ENCODE measurements at places on chromosomes 5 and 9.

DNA sequence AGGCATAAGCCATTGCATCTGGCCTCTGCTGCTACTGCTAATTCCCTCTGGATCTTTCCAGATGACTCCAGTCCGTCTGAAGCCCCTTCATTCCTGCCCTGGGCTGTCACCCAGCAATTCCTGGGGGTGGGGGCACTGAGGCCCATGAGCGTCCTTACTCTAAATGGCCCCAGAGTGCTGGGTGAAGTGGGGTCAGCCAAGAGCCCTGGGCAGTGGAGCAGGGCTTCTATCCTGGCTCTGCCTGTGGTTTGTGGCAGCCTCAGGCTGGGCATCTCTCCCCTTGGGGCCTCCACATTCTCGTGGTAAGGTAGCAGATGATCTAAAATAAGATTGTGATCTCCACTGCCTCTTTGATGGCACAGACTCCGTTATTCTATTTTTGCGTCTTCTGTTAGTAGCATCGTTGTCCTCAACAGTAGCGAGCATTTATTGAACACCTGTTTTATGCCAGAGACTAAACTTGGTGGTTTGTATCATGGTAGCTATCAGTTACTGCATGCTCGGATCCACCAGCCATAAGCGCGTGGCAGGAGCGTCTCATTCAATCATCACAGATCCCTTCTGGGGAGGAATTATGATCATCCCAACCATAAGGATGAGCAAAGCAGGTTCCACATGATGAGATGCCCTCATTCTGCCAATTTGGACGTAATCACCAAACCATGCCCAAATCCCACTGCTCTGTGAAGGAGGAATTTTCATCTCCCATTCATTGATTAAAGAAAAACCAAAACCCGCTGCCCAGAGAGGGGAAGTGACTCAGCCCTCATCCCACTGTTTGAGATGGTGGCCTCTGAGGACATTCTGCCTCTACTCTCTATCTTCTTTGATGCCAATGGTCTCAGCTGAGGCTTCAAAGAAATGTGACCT lies 21.9 kb upstream of the DUSP1 start:
- no peak for DNase-seq

- no peak for DNase-seq
Observed at GRCh38 chr9:27638716-27639115, 65.4 kb upstream of the C9orf72 start.

DNA sequence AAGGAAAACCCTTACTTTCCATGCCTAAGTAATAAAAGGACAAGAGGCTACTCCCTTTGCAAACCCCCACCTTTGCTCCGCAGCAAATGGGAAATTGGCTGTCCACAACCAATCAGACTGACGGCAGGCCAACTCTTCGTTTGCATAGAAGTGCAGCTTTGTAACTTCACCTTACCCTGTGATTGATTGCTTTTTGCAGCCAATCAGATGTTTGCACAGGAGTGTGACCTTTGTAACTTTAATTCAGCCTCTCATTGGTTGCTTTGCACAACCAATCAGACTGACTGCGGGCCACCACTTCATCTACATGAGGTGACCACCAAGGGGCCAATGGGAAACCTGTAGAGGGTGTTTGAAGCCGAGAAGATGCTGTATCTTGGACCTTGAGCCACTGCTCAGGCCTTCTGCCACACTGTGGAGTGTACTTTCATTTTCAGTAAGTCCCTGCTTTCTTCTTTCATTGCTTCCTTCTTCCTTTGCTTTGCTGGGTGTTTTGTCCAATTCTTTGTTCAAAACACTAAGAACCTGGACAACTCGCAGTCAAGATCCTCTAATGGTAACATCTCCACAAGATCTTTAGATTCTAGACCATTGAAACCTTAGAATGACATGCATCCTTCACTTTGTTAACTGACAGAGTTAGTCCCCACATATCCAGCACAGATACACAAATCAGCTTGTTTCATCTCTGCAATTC lies 51.3 kb upstream of the FREM1 start:
- DNase-seq, result no peak

- DNase-seq, result no peak
Observed at GRCh38 chr5:3995954-3996619, 400.5 kb downstream of the IRX1 start.

GRCh38 chr5:154345255-154345952 lies 100.4 kb upstream of the SAP30L start:
- no peak for DNase-seq

GRCh38 chr5:171418982-171419687 lies at the start of gene FGF18:
FGF18 (plus strand) TSS chr5:171419647; CDS start chr5:171420200, 553 bp downstream.
- DNase-seq, result peak; percentile 62

- DNase-seq, result no peak
Observed at GRCh38 chr9:127209220-127209619, 55.4 kb upstream of the GARNL3 start.

DNA sequence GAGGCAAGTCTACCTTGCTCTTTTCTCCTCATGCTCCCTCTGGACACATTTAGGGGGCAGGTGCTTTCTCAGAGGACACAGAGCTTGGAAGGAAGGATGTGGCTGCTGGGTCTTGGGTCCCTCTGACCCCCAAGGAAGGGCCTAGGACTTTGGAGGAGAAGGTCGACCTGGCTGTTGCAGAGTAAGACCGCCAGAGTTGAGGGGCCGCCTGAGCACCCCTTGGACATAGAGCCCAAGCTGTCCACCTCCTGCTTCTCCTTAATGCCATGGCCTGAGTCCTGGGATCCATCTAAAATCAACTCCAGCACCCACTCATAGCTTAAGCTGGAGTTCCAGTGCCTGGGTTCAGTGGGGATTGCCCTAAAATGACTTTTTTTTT lies 20.6 kb downstream of the LAMC3 start:
- DNase-seq, result no peak

- DNase-seq, result no peak
Observed at GRCh38 chr5:35540002-35540401, 77.7 kb upstream of the SPEF2 start.

DNA sequence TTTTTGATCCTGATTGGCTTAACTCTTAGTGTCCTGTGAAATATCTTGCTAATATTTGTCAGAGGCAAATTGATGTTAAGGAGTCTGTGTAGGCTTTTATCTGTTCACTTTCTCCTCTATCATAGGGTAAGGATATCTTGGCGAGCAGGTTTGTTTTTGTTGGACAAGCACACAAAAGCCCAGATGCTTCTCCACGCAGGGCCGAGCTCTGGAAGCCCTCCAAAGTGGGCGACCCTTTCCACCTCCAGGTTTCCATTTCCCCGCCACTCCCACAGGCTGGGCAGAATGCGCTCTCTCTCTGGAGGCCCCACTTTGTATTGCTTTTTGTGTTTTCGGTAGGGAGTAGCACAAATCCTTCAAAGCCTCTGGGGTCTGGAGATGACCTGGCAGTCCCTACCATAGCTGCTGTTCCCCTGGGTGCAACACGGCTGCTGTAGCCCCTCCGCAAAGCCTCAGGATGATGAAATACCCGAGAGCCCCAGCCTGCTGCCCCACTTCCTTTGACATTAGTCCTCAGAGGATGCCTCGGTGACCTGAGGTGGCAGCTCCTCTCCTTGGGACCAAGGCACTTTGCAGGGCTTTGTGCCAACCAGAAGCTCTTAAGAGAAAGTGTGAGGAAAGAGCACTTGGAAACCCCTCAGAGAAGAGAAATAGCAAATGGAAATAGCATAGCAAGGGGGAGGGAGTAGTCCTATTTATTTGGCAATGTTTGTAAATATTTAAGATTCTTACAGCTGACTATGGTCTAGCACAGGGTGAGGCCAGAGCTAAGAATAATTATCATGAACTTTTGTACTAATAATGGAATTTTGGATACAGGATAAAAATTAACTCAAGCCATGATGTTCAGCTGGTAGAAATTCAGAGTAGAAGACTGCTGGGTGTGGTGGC lies 122.8 kb downstream of the ARHGEF28 start:
- peak; percentile 18 for DNase-seq

DNA sequence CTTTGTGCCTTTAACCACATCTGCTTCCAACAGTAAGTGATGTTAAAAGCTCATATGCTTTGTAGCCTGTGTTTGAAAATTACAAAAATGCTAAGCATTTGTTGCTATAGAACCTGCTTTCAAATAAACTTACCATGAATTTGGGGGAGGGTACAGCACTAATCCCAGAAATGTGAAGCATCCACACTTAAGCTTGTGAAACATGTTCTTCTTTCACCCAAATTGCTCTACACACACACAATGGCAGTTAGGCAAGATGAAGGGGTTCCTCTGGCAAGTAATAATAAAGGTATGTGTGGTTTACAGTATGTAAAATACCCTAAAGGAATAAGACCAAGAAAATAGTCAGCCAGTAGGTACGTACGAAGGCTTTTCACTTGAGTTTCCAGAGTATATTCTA lies 165.6 kb downstream of the SMARCA2 start:
- DNase-seq, result no peak

GRCh38 chr9:136140966-136141365 lies 22.3 kb upstream of the TMEM250 start:
- no peak for DNase-seq

Measured in kidney glomerular epithelial cell (primary cell).